ENCODE measurements at places on chromosomes 12 and 14. TPM values are rescaled to one million over a fixed set of nuclear protein-coding genes. Genes with fewer than 3 reads are reported as not detected.

The LRRK2 gene
- 1.6 TPM for total RNA-seq

The HOXC4 gene
- 0.88 TPM for total RNA-seq

The CIROP gene
- 0.88 TPM for total RNA-seq

The IFT81 gene
- 11.7 TPM for total RNA-seq

The GOLGA3 gene
- 69.6 TPM for total RNA-seq

The SERPINA1 gene
- total RNA-seq = 5.3 TPM

The RASAL1 gene
- not detected for total RNA-seq

The RNASE7 gene
- not detected for total RNA-seq

The MDP1 gene
- 22.0 TPM for total RNA-seq

The KCNC2 gene
- total RNA-seq = not detected

The PPP1R1A gene
- total RNA-seq = not detected

The IL26 gene
- total RNA-seq = not detected

The DNAI7 gene
- total RNA-seq = not detected

The HCAR2 gene
- total RNA-seq = not detected

The LYZ gene
- total RNA-seq = 0.56 TPM

The VPS33A gene
- total RNA-seq = 17.6 TPM

The DNAL1 gene
- 8.3 TPM for total RNA-seq

The KLRK1 gene
- 0.08 TPM for total RNA-seq

The STXBP6 gene
- 5.0 TPM for total RNA-seq

The P2RX2 gene
- total RNA-seq = not detected

The MIPOL1 gene
- total RNA-seq = 6.6 TPM

The RAPGEF3 gene
- total RNA-seq = 0.72 TPM

The TMEM179 gene
- not detected for total RNA-seq

The NOS1 gene
- not detected for total RNA-seq

The RDH16 gene
- 0.56 TPM for total RNA-seq

The SERPINA5 gene
- total RNA-seq = 0.91 TPM

The NEUROD4 gene
- not detected for total RNA-seq

The KRT82 gene
- not detected for total RNA-seq

The SERPINA12 gene
- total RNA-seq = not detected

The CMKLR1 gene
- 0.13 TPM for total RNA-seq

The TAS2R31 gene
- total RNA-seq = 0.39 TPM

The MAP3K9 gene
- total RNA-seq = 1.7 TPM

The RDH12 gene
- not detected for total RNA-seq

The TMEM52B gene
- 3.8 TPM for total RNA-seq

The FGFR1OP2 gene
- 54.9 TPM for total RNA-seq

The FAM90A1 gene
- 0.13 TPM for total RNA-seq

The SLC6A12 gene
- not detected for total RNA-seq
